Stimulated activated CD4-positive, alpha-beta T cell treated with anti-CD3 and anti-CD28 coated beads, Interleukin-15, amount 100 ng/mL, for 1 hour (primary cell): ENCODE measurements at places on chromosomes 2 and 18.

DNA sequence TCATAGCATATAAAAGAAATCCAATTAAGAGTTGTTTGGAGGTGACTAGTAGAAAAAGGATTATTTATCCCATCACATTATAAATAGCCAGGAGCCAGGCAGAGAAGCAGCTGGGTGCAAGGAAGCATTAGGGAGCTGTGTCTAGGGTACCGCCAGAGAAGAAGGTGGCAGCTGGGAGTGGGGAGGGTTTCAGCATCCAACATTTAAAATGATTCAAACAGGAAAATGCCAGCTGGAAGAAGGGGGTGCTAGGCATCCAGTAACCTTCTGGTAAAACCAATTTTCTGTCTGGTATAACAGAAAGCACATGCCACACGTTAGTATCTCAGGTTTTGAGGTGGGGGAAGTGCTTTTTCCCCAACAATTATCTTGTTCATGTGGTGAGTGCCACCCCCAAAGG is 452.4 kb downstream of the ZEB2 start:
- DNase-seq, result no peak

DNA sequence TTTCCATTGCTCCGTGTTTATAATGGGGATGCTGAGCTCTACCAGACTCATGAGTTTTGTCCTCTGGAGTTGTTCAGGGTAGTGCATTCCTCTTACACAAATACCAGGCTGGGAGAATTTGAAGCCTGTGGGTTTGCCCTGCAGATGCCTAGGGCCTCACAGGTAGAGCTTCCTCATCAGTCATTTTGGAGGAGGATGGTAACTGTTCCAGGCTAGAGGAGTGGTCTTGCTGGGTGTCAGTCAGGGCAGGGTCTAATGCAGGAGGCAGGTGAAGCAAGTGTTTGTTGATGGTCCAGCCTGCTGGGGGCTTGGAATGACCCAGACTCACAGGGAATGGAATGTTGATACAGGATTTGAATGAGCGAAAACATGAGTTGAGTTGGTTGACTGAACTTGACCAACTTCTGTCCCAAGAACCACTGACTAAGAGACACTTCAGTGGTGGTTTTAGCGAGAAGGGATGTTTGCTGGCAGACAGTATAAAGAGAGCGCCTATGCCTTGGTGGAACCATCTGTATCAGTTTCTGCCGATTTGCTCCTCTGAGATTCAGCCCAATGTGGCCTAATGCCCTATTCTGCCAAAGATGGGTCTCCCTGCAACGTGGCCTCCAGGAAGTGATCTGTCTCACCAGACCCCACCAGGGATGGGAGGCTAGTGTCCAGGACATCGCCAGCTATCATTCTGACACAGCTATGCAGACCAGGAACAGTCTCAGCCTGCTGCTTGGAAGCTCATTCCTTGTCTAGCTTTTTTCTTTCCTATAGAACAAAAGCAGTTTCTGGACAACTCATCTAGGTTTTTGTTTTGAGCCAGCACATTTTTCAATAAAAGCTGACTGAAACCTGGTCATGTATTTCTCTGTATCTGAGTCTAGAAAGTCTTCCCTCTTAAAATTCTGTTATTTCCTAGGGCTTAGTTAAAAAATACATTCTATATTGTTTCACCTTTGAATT is 9.3 kb downstream of the IL1R2 start:
- DNase-seq, result no peak

DNA sequence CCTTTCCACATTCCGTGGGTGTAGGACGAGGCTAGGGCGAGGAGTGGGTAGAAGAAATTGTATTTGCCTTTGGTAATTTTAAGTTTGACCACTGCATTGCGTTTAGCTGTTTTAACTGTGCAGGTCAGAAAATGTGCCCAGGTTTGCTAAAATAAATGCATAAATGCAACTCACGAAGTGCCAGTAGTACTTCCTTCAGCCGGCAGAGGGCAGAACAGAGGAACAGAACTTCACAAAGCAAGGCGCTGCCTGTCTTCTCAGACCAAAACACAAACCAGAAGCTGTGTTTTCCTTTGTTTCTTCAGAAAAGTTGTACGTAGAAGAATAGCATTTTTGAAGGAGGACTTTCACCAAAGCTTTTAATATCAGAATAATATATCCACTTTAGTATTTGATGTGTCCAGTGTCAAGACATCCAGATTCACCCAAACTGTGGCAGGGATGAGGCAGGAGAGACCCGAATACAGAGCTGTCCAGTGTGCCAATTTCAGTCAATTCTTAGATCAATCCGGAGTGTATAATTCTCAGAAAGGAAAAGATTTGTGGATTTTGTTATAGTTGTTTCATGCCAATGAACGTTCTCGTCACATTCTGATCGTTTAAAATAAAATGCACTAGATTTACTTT is 348.6 kb downstream of the DLGAP1 start:
- DNase-seq, result peak; percentile 3

GRCh38 chr2:203916756-203917155 is 19.8 kb upstream of the ICOS start:
- DNase-seq, result no peak

DNA sequence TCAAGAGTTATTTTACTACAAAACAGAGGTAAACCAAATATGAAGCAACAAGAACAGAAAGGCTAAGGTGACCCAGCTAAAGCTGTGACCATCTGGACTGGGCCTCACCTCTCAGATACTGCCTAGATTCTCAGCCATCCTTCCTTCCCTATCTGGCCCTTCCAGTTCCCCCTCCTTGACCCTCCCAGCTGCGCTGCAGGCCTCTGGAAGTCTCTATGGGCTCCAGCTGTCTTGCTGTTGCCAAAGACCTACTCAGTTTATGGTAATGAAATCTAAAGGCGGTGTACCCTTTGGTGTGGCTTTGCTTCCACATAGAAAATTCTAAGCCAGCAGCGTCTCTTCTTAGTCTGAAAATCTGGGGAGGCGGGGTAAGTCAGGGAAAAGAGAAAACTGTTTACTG is 55.7 kb downstream of the ARHGEF33 start:
- no peak for DNase-seq

DNA sequence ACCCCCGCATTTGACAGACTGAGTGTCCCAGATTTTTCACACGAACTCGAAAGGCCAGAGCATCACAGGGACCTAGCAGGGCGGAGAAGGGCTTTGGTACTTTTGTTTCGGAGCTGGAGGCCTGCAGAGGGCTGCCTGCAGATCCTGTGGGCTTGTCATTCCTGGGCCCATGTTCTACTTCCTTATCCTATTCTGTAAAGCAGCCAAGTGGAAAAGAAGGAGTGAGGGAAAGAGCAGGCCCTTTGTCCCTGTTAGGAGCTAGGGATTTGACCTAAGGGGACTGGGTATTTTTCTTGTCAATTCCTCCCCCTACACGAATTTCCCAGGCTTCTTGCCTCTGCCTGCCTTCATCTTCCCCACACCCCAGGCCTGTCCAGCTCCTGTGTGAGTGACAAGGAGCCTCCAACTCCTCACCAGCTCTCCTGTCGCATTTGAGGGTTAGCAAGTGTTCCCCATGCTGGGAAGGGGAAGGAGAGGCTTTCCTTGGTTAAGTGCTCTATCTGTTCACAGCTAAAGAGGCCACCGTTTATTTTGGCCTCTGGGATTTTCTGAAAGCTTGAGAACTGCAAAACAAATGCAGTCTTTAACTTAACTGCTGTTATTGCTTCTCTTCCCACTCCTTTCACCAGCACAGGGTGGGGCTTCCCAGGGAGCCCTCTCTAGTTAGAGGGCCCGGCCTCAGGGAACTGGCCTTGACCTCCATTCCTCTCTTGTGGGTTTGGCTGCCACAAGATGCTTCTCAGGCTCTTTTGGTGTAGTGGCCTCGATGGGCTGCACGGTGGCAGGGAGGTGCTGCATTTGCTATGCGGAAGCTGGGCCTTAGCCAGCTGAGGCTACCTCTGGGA is 61.2 kb downstream of the SGPP2 start:
- no peak for DNase-seq

DNA sequence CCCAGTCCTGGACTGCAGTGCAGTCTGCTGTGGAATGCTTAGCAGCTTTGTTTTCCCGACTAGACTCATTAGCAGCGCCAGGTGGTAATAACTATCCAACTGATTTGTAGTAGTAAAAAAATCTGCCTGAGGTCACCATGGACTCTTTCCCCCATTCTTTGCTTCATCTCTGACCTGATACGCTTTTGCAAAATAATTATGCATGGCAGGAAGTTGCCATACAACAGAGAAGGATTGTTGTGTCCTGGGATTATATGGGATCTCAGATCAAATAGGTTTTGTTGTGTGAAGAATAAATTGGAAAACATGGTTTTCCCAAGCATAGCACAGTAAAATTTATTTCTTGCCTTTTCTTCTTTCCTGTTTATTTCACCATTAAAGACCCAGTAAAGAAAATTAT is 72.4 kb upstream of the ATP5MC3 start:
- no peak for DNase-seq

DNA sequence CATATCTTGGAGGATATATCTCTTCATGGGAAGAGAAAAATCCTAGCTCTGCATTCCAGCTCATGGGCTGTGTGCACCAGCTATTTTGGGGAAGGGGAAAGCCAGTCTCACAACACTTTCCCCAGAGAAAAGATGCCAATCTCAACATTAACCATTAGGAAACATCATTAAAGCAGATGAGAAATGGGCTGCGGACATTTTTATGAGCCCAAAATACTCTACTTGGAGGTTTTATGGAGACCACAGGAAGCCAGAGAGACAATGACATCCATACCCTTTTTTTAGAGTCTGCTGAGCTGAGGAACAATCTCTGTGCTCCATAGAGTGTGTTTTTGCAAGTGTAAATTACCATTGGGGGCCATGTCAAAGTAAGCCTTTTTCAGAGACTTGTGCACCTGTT is 213.7 kb downstream of the TRIB2 start:
- DNase-seq, result no peak

DNA sequence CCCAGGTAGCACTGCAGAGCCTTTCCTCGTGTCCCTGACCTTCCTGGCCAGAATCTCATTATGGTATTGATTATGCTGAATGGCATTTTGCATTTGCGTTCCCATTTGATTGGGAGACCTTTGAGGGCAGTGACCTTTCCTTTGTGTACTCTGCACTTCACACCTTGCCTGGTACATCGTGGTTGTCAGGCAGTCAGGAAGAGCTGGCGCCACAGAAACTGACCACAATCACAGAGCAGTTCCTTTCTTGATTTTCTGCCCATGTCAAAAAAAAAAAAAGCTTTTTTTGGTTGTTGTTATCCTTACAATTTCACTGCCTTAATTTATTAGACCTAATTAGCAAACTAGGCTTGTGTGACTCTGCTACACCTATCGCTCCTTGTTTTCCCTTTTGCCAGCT is 8.9 kb upstream of the KLHL29 start:
- DNase-seq, result no peak

DNA sequence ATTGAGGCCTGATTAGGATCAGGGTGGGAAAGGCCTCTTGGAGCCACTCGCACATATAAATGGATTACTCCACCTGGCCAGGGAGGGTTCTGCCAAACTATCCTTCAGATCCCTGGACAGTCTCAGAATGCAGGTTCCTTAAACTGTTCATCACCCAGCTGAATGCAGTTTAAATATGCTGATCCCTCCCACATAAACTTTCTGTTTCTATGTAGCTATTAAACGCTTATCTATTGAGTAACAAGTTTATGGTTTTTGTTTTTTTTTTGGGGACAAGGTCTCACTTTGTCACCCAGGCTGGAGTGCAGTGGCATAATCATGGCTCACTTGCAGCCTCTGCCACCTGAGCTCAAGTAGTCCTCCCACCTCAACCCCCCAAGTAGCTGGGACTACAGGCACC is 1.9 kb downstream of the CAD start:
- no peak for DNase-seq

- no peak for DNase-seq
These were observed 43.0 kb upstream of the ITGB6 start for GRCh38 chr2:160242893-160243564.

- no peak for DNase-seq
These were observed 236.6 kb downstream of the PTH2R start for GRCh38 chr2:208643145-208643544.

DNA sequence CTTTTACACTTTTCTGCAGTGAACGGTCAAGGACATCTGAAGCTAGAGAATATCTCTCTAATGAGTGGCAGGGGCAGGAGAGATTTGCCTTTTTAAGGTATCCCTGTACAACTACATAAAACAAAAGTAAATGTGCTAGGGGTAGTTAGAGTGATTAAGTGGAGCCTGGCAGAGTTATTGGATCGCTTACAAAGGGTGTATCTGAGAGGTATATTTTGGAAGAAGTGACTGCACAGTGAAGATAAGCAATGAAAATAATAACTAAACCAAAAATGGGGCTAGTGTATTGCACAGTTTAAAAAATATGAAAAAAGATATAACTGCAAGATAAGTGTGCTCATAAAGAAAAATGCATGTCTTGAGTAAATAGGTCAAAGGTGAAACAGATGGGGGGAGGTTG is 193.5 kb upstream of the EPC2 start:
- no peak for DNase-seq

DNA sequence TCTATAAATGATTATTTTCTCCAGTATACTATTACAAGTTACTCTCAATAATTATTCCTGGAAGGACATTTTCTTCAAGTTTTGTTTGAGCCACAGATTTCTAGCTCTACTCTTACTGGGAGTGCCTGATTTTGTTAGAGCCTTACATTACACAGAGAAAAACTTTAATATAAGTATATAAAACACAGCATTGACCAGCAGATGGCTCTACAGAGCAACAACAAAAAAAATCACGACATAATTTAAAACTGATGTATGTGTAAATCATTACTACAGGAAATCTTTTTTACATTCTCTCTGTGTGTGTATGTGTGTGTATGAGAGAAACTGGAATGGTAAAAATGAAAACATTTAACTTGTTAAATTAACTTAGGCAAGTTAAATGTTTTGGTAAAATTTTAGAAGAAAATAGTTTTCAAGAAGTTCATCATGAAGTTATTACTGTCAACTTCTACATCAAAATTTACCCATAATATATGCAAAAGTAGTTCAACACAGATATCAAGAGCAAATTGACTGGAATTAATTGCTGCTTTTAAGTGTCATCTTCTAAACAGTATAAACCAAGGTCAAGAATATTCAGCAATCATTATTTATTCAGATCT is 103.3 kb downstream of the MDH1 start:
- DNase-seq, result no peak

DNA sequence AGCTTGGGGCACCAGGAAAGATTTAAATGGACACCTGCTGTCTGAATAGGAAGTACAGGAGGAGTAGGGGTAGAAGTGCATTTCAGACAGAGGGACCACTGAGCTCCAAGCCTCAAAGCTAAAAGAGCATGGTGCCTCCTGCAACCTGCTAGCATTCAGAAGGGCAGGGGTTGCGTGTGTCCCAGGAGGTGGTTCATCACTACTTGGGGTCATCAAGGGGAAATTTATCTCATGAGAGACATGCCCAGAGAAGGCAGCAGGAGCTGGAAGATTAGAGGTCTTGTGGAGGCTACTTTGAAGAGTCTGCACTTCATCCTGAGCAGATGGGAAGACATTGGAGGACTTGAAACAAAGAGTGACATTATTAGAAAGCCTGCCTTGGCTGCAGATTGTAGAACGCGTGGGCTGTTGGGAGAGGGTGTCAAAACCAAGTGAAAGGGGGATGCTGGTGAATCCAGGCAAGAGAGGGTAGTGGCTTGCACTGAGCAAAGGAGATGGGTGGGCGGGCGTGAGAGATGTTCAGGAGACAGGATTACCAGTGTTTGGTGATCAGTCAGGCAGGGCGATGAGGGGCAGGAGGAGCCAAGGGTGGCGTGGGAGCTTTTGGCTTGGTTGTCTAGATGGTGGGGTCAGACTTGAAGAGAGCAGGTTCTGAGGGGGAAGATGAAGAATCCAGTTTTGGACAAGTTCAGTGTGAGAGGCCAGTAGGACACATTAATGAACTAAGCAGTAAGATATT is 154.0 kb downstream of the DYSF start:
- no peak for DNase-seq
